Activated CD4-positive, alpha-beta memory T cell treated with anti-CD3 and anti-CD28 coated beads, Interleukin-2, amount 10 ng/mL, durations not matched to agents 7 days and 5 days (primary cell): ENCODE measurements at places on chromosomes 2 and 18.

- DNase-seq = peak; percentile 60
- no peak overlapping the region for H3K27ac ChIP-seq
- H3K4me1 ChIP-seq = peaks cover 8% of the 10 kb centered on the region
- H3K4me3 ChIP-seq = no peak overlapping the region
- peaks cover 11% of the 10 kb centered on the region for H3K27me3 ChIP-seq
- H3K36me3 ChIP-seq = peaks cover 3% of the 10 kb centered on the region
Observed at GRCh38 chr2:98412751-98413458, 31.8 kb upstream of the INPP4A start.

- H3K4me3 ChIP-seq = no peak overlapping the region
- no peaks in the 10 kb centered on the region for H3K27me3 ChIP-seq
- DNase-seq = no peak
- no peaks in the 10 kb centered on the region for H3K4me1 ChIP-seq
- no peaks in the 10 kb centered on the region for H3K36me3 ChIP-seq
Observed at GRCh38 chr18:14917311-14917710, 169.3 kb downstream of the ANKRD30B start.

DNA sequence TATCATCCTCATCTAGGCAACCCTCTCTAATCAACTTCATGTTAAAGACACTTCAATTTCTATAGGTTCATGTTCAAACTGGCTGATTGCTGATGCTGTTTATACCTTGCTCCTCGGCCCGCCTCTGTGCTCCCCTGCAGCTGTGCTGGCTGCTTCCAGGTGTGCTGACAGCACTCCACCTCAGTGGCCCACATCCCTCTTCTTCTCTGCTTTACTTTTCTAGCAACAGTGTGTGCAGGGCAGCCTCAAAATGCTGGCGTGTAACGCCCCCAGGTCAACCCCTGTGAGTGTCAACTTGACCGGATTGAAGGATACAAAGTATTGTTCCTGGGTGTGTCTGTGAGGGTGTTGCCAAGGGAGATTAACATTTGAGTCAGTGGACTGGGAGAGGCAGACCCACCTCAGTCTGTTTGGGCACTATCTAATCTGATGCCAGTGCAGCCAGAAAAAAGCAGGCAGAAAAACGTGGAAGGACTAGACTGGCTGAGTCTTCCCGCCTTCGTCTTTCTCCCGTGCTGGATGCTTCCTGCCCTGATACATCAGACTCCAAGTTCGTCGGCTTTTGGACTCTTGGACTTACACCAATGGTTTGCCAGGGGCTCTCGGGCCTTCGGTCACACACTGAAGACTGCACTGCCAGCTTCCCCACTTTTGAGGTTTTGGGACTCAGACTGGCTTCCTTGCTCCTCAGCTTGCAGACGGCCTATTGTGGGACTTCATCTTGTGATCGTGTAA, 94.7 kb downstream of the COL6A3 start:
- H3K4me1 ChIP-seq = no peaks in the 10 kb centered on the region
- peaks cover 2% of the 10 kb centered on the region for H3K27me3 ChIP-seq
- no peak overlapping the region for H3K27ac ChIP-seq

DNA sequence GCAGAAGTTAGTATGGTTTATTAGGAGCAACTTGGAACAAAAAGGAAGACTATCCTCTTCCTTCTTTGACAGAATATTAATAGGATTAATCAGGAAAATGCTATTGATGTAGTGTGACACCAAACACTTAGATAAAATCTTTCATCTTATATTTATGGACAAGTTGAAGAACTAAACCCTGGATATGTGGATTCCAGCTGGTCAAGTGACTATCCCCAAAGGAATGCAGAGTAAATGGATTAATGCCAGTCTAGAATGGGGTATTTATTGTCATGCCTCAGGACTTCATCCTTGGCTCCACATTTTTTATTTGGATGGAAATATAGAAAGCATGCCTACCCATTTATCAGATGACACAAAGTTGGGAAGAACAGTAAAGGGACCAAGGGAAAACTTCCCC, 124.0 kb upstream of the TTC39C start:
- H3K27ac ChIP-seq = no peak overlapping the region
- H3K4me1 ChIP-seq = peaks cover 14% of the 10 kb centered on the region
- no peak overlapping the region for H3K4me3 ChIP-seq
- no peaks in the 10 kb centered on the region for H3K27me3 ChIP-seq
